Astrocyte (in vitro differentiated cells and primary cell): ENCODE measurements at places on chromosomes 3 and 15. TPM values are rescaled to one million over a fixed set of nuclear protein-coding genes. Genes with fewer than 3 reads are reported as not detected.
A peak's percentile ranks its signal among the peaks of the same experiment; 100 is the strongest.

Gene CATSPER2
- total RNA-seq, result 2.0 and 3.3 TPM in 2 replicates

Gene GADL1
- total RNA-seq, result 0.09 TPM in 1 of 2 replicates, not detected in the other

Gene DAZL
- not detected in 2 replicates for total RNA-seq

GRCh38 chr3:108475220-108475782 lies 35.1 kb downstream of the MYH15 start:
- no peak for DNase-seq
- H3K27me3 ChIP-seq, result no peaks in the 10 kb centered on the region
- no peak overlapping the region for H3K27ac ChIP-seq
- no peak overlapping the region for H3K4me3 ChIP-seq

GRCh38 chr3:152230370-152230769 lies 38.4 kb upstream of the MBNL1 start:
- no peaks in the 10 kb centered on the region for H3K4me1 ChIP-seq
- no peak overlapping the region for H3K27ac ChIP-seq
- no peak for DNase-seq
- H3K27me3 ChIP-seq, result no peaks in the 10 kb centered on the region

DNA sequence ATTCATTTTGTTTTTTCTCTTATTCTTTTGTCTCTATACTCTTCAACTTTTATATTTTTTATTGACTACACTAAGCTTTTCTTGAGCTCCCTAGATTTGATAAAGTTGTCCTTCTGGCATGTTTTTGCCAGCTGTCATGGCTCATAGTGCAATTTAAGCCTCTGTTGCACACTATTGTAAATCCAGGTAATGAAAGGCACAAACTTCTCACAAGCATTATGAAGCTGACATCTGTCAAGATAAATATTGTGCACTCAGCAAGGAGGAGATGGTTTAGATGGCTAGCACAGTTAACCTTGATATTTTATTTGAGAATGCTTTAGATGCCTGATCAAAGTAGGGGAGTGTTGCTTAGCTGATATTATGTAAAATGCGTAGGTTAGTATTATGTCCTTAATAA lies 1280.9 kb downstream of the NSUN3 start:
- H3K36me3 ChIP-seq, result no peaks in the 10 kb centered on the region
- no peak overlapping the region for H3K27ac ChIP-seq
- H3K4me1 ChIP-seq, result no peaks in the 10 kb centered on the region

DNA sequence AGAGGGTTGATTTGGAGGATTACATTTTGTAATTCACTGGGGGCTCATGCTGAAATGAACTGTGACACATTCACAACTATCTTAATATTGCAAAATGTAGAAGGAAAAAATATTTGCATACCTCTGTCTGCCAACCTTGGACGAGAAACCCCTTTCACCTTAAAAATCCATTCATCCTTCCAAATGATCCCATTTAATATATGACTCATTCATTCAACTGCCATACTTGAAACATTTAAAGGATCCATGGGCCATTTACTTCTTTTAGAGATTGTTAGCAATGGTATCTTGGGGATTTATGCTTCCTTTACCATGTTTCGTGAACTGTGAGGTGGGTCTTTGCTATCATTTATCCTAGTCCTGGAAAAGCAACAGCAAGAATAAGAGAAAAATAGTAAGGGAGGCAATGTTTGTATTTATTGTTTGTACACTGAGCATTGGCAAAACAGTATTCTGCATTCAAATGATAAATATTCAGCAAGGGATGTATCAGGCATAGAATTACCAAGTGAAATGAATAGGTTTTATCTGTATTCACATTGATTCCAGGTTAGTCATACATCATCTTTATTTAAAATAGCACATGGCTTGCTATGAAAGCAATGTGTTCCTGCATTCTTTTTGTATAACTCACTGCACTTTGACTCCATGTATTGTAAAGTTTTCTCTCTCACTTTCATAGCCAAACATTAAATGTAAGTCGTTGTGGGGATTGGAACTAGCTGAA lies 378.1 kb downstream of the NSUN3 start:
- no peaks in the 10 kb centered on the region for H3K36me3 ChIP-seq
- DNase-seq, result peak; percentile 89
- H3K27me3 ChIP-seq, result no peaks in the 10 kb centered on the region
- H3K27ac ChIP-seq, result peak overlapping the region; percentile 78
- H3K4me3 ChIP-seq, result no peak overlapping the region

DNA sequence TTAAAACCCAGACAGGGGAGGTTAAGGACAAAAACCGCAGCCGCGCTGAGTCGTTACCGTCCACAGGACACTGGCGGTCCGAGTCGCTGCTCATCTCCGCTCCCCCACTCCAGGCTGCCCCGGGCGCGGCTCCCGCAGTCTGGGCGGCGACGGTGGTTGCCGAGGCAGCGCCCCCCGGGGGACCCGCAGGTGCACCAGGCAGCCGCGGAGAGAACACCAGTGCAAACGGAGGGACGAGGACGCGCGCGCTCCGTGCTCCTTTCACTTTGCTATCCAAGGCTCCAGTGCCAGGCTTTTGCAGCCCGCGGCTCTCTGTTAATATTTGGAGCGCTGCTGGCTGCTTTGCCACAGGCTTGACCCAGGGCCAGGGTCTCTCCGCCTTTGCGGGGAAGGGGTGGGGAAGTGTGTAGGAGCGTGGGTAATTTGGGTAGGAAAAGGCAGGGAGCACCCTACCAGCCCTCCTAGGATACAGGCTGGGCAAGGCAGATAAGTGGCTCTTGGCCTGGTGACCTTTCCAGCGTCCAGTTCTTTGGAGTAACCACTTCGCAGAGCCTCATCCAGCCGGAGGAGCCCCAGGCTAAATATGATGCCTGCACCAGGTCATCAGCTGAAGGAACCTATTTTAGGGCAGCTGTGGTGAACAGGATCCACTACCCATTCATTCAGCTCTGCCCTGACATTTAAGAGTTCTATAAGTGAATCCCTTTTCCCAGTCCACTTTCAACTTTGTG lies at the start of gene GADL1:
Gene GADL1, minus strand, starts transcription at position 141 of the 731 bp plus-strand sequence. Its CDS starts 47 bp downstream, at position 94.
- no peak within 1 kb of the TSS for H3K27ac ChIP-seq
- H3K4me1 ChIP-seq, result no peaks in the 10 kb centered on the region
- no peaks in the 10 kb centered on the region for H3K36me3 ChIP-seq
- H3K4me3 ChIP-seq, result peak within 1 kb of the TSS; percentile 72
- peak; percentile 33 for DNase-seq

GRCh38 chr15:51499379-51499976 lies 123.1 kb downstream of the DMXL2 start:
- peaks cover 6% of the 10 kb centered on the region for H3K4me1 ChIP-seq
- no peak overlapping the region for H3K4me3 ChIP-seq
- DNase-seq, result peak; percentile 20
- H3K36me3 ChIP-seq, result no peaks in the 10 kb centered on the region
- no peaks in the 10 kb centered on the region for H3K27me3 ChIP-seq

GRCh38 chr3:184229394-184230080 lies at the start of gene VWA5B2:
Gene VWA5B2, plus strand, starts transcription at chr3:184229585. Its CDS starts 944 bp downstream, at chr3:184230529.
- no peaks in the 10 kb centered on the region for H3K36me3 ChIP-seq
- peak; percentile 15 for DNase-seq
- H3K27ac ChIP-seq, result no peak within 1 kb of the TSS
- peaks cover 13% of the 10 kb centered on the region for H3K4me1 ChIP-seq
- peaks cover 47% of the 10 kb centered on the region for H3K27me3 ChIP-seq
- peak within 1 kb of the TSS; percentile 37 for H3K4me3 ChIP-seq

GRCh38 chr3:197706658-197707057 lies 30.0 kb downstream of the RUBCN start:
- no peak overlapping the region for H3K27ac ChIP-seq
- no peaks in the 10 kb centered on the region for H3K27me3 ChIP-seq
- H3K4me3 ChIP-seq, result no peak overlapping the region
- H3K36me3 ChIP-seq, result peaks cover 5% of the 10 kb centered on the region
- no peak for DNase-seq
